ENCODE measurements at places on chromosomes 2 and 18.

- DNase-seq = no peak
Observed at GRCh38 chr2:214311031-214311533, 99.8 kb upstream of the VWC2L start.

- DNase-seq = no peak
Observed at GRCh38 chr2:15066138-15066537, 433.6 kb downstream of the LRATD1 start.

GRCh38 chr2:28282861-28283646 lies 109.6 kb upstream of the FOSL2 start:
- DNase-seq = no peak

- DNase-seq = no peak
Observed at GRCh38 chr2:70367722-70368323, 66.0 kb upstream of the FAM136A start.

DNA sequence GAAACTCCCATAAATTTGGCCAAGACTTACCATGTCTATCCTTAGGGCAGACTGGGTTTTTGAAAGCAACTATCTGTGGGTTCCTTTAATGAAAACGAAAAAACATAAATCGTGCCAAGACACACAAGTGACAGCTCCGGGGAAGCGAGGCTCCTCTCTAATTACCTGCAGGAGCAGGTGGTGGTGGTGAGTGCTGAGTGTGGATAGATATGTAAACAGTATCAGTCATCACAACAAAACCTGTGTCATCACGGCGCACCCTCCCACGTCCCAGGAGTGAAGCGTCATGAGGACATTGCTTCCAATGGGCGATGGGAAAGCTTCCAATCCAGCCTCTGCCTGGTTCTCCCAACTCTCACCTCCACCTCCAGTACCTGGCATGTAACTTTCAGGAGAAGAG lies 31.3 kb downstream of the ACKR3 start:
- no peak for DNase-seq

DNA sequence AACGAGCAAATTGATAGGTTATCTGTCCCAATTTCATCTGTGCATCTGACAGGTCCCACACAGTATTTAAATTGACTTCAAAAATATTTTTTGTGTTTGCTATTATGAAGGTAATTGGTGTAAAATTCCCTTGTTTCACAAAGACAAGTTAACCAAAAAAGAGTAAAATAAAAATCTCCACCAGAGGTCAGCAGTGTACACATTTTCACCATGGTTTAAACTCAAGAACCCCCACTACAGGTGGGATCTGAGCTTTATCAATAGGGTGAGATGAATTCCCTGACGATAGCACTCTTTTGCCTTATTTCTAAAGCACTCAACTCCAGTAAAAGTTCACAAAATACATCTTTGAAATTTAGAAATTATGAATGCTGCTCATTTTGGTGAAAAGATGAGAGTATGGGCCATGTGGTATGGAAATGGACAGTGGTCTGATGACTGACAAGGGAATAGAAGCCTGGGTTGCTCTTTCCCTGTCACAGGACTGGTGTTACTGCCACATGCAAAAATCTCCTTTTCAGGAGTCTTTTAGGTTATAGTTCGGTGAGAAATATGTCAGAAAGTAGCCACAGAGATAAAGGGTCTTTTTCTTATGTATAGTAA lies 68.0 kb downstream of the SERPINB8 start:
- no peak for DNase-seq

GRCh38 chr18:58624011-58624410 lies 4.9 kb downstream of the ALPK2 start:
- no peak for DNase-seq

GRCh38 chr2:224162122-224162521 lies 123.0 kb upstream of the SERPINE2 start:
- no peak for DNase-seq

- DNase-seq = no peak
Observed at GRCh38 chr2:72942293-72942692, 25.0 kb downstream of the EMX1 start.

GRCh38 chr18:40810372-40810771 lies 1144.7 kb upstream of the PIK3C3 start:
- no peak for DNase-seq

DNA sequence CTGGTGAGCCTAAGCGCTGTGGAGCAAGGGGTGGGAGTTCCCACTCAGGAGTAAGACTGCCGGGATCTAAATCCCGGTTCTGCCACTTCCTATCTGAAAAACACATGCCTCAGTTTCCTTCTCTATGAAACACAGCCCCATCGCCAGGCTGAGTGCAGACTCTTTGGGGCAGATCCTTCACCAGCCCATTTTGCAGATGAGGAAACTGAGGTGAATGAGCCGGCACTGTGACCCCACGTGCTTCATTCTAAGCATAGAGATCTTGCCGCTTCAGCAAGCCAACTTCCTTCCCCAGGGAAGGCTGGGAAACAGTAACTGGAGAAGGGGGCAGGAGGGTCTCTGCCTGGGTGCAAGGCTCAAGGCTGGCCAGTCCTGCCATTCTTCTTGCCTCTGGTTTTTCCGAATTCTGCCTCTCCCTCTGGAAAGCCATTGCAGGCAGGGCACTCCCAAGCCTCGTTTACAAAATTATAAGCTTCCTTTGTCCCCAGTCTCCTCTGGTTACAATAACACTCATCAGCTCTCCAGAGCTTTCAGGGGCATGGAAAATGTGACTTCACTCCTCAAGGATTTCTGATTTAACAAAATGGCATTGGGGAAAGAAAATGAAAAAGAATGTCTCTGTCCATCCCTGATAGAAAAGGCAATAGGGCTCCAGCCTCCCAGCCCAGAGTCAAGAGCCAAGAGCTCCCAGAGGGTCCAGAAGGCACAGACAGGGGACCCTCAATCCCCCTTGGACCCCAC lies 249.2 kb downstream of the TNS1 start:
- no peak for DNase-seq

DNA sequence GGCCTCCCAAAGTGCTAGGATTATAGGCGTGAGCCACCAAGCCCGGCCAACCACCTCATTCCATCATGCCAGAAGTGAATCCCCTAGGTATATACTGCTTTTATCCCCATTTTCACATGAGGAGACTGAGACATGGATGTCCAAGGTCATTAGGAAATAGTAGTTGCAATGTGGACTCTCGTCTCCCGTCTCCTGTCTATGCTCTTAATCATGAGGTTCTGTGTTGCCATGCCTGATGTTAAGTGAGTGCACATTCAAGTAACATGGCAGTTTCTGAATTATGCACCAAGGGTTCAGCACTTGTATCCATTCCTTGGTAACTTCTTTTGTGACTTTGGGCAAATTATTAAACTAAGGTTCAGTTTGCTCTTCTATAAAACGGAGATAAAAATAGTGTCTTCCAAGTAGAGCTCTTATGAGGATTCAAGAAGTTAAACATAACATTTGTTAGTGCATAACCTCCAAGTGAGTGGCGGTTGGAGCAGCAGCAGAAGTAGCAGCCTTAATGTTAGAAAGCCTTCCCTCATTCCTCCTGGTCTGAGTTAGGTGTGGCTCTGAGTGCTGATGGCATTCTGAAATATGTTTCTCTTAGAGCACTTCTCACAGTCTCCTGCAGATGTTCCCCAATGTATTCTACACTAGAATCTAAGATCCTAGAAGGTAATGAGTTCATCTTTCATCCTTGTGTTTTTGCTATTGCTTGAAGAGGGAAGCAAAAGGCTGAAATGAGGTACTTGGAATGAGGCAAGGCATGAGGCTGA lies 21.9 kb downstream of the SOCS6 start:
- DNase-seq = no peak

DNA sequence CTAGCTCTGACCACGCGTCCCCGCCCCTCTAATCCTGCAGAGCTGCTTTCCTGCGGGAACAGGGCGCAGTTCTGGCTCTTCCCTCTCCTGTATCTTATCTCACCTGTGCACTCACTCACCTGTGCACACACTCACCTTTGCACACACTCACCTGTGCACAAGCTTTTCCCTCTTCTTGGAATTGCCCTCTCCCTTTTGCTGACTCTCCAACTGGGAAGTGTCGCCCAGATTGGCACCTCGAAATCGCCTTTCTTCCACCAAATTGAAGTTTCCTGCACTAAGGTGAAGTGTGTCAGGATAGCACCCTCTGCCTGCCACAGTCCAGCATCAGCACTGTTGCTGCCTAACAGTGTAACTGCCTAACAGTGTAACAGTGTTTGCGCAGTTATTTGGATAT lies 566 bp upstream of the CMPK2 start:
- DNase-seq = no peak

DNA sequence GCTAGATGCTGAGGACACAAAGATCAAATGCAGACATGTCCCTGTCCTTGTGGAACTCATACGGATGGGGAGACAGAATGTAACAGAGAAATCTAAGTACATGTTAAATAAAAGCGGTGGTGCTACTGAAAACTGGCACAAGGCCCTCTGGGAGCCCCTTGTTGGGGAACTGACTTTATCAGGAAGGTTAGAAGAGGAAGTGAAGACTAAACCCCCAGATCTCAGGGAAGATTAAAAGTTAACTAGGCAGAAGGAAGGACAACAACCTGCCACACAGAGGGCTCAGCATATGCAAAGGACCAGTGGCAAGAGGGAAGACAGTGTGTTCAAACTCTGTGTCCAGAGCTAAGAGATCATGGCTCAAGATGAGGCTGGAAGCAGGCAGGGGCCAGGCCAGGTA lies 4.8 kb downstream of the CACNB4 start:
- no peak for DNase-seq

DNA sequence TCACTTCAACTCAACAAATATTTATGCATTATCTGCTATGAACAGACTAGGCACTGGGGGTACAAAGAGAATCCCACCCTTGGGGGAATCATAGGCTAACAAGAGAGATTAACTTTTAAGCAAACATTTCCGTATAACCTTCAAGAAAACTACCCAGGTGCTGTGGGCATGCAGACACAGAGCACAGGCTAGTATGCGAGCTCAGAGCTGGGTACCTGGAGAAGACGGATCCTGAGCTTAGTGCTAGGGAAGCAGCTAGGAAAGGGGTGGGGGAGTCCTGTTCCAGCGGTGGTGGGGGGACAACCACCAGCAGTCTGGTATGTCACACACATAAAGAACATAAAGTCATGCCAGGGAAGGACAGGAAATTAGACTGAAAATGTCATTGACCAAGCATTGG lies 17.5 kb upstream of the DSG3 start:
- DNase-seq = no peak

- no peak for DNase-seq
Observed at GRCh38 chr2:25989154-25989553, 6.9 kb upstream of the KIF3C start.

GRCh38 chr2:236899950-236900640 lies 185.6 kb upstream of the COPS8 start:
- DNase-seq = no peak

DNA sequence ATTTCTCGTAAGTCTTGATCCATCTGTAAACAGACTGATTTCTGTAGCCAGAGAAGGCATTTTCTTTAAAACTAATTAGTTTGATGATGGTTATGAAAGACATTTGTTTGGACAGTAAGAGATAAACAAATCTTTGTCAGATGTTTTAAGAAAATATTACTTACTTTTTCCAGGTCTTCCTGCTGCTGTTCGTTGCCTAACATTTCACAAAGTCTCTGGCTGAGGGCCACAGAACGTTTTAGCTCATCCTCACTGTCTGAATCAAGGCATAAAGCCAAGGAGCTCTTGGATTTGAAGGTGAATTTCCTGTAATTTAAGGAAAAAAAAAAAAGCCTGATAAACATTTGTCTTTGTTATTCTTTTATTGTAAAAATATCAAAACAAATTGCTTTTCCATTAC lies 57.8 kb downstream of the VIL1 start:
- no peak for DNase-seq

DNA sequence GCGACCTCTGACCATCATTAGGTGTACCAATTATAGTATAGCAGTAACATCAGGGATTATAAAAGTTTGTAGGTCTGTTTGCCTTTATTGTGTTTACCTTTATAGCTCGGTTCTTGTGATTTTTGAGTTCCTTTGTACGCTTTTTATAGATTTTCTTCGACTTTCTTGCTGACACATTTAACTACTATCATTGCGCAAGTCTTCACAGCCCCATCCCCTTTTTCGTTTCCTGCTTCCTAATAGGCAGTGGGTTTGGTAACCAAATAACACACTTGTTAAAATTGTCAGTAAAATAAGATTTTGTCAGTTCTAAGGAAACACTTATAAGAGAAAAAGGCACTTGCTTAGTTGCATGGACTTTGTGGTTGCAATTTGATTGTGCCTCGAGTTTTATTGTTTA lies 541.5 kb downstream of the LRP1B start:
- DNase-seq = no peak

GRCh38 chr2:237235383-237236095 lies 149.8 kb downstream of the COPS8 start:
- DNase-seq = no peak

GRCh38 chr18:56789004-56789888 lies 138.1 kb downstream of the WDR7 start:
- no peak for DNase-seq

DNA sequence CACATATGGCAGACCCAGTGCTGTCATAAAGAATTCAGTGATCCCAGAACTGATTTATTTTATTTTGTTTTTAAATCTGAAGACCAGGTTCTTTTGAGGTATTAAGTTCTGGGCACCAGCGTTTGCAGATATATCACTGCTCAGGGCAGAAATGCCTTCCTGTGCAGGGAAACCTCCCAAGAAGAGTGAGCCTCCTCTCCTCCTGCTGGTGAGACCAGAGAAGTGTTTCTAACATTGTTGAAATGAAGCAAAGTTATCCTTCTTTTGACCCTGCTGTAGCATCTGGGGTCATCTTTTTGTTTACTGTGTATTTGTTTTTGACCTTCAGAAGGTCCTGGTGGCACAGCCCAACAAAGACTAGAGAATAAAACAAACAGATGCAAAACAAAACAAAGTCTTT lies 94.0 kb downstream of the AQP4 start:
- DNase-seq = no peak

- DNase-seq = no peak
Observed at GRCh38 chr2:237092920-237093781, 7.5 kb downstream of the COPS8 start.

DNA sequence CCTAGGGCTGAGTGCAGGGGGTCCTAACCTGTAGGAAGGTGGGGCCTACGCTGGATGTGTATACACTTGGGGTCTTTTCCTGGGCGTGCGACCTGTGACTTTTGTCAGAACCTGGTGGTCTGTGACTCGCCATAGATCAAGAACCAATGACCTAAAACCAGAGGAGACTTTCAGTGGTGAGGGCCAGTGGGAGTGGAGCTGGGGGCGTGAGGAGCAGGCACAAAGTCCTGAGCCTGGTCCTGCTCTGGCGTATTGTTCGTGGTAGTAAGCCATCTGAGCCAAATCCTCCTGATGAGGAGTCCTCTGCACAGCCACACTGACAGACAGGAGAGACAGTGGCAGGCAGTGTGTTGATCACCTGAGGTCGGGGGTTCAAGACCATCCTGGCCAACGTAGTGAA lies 8.9 kb downstream of the INPP4A start:
- DNase-seq = no peak

DNA sequence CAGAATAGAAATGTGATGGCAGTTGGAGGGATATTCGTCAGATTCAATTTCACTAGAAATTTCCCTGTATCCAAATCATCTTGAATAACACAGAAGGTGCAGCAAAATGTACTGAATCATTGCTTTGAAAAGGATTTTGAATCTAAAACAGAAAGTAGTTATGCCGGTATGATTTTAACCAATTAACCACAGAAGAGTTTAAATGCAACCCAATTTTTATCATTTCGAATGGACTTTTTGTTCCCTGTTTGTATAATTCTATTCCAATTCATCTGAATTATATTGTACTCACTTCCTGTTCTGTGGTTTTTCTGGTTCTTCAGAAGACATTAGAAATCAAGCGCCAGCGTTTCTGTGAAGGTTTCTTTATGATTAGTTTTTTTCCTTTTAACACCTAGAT lies 190.4 kb downstream of the MYO3B start:
- DNase-seq = no peak

Measured in right forelimb (tissue), 1 donor.